AG09309 (cell line): ENCODE measurements at places on chromosomes 13 and 19.

DNA sequence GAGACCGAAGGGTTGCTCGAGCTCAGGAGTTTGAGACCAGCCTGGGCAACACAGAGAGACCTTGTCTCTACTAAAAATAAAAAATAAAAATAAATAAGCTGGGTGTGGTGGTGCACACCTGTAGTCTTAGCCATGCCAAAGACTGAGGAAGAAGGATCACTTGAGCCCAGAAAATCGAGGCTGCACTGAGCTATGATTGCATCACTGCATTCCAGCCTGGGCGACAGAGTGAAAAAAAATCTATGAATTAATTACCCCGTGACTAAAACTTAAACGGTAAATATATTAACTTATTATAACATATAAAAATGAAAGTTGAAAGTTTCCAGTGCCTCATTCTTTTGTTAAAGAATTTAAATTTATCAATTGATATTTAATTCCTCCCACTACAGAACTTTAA is 273.7 kb downstream of the KLF12 start:
- DNase-seq: no peak

DNA sequence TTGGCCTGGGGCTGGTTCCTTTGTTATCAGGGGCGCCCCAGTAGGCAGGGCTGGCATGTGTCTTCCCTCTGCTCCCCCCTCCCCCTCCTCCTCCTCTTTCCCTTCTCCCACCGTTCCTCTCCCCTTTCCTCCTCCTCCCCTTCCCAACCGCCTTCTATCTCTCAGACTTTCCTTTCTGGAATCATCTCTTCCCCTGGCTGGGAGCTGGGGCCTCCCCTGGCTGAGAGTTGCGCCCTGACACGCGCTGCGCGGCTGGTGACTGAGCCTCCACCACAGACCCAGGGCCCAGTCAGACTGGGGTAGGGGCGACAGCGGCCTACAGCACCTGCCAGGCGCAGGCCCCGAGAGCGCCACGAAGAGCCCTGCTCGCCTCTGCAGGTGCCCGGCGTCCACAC is 2.8 kb downstream of the PNMA8B start:
- DNase-seq: no peak

DNA sequence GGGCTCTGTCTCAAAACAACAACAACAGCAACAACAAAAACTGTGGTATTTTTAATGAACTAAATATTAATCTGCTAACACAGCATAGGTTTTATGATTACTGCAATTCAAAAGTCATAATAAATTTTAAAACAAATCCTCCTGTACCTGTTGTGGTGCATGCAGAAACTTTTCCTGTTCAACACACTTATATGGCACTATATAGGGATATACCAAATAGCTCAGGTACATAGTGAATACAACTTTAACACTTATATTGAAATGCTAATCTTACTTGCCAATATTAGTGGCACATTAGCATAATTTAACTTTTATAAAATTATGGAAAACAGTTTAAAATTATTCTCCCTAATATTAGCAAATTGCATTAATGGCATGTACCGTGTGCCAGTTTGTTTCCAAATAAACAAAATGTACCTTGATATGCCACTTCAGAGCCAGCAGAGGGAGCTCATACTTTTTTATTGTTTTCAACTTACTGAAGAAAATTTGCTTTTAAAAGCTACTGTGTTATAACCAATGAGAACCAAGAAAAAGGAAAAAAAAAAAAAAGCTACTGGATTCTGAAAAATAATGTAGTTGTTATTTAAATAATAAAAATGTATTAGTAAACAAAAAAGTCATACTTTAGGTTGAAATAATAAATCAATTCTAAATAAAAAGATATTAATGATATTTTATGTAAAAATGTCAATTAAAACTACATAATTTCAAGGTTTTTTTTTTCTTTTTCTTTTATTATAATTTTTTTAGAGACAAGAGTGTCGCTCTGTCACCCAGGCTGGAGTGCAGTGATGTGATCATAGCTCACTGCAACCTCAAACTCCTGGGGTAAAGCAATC is 18.0 kb upstream of the RBM26 start:
- DNase-seq: no peak

GRCh38 chr13:31394506-31394905 is 194.7 kb downstream of the B3GLCT start:
- no peak for DNase-seq

GRCh38 chr19:16366056-16366432 is 41.4 kb downstream of the KLF2 start:
- no peak for DNase-seq

DNA sequence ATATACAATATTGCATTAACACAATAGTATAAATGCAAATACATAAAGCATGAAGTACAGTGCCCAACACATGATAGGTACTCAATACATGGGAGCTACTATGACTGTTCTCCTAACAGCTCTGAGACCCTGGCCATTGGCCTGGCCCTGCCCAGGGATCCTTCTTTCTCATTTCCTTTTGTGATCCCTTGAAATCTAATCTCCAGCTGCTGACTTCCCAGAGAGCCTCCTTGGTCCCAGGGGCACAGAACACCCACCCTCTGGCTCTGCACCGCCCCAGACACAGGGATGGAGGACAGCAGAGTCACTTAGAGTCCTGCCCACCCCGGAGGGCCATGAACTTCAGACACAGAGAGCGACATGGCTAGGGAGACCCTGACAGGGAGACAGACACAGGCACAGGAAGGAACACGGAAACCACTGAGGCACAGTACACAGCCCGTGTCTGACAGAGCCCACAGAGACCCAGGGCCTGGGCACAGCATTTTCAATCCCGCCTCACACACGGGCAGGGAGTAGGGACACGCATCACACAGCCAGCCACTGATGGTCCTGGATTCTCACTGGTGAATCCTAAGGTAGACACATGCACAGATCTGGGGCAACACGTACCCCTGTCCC is 4.2 kb upstream of the SYCN start:
- no peak for DNase-seq

GRCh38 chr19:10919352-10920287 is 8.8 kb downstream of the YIPF2 start:
- DNase-seq: no peak

DNA sequence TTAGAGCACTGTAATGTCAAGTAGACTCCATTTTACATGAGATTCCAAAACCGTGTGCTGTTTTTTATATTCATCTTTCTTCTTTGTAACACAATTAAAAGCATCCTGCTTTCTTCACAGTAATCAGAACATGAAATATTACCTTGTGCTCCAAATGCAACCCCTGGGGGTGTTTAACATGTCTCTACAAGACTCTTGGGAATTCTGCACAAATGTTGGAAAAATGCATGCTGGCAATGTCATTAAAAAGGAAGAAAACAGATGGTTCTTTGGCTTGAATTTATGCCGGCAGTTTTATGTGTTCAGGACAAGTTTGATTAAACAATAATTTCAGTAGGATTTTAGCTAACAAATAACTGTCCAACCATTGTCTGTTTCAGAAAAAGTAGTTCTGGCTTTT is 159.1 kb downstream of the LIG4 start:
- DNase-seq: no peak

GRCh38 chr19:10898633-10899032 is 27.3 kb downstream of the CARM1 start:
- no peak for DNase-seq

GRCh38 chr13:22495819-22496218 is 685.0 kb upstream of the SGCG start:
- DNase-seq: no peak

- no peak for DNase-seq
Observed at GRCh38 chr19:531753-532560, at the start of gene CDC34. CDC34 (plus strand) TSS chr19:531760; CDS start chr19:531932, 172 bp downstream.

GRCh38 chr19:18270326-18270725 is 3.9 kb downstream of the IQCN start:
- no peak for DNase-seq

GRCh38 chr13:76711550-76712182 is 174.5 kb downstream of the KCTD12 start:
- DNase-seq: peak; percentile 84

DNA sequence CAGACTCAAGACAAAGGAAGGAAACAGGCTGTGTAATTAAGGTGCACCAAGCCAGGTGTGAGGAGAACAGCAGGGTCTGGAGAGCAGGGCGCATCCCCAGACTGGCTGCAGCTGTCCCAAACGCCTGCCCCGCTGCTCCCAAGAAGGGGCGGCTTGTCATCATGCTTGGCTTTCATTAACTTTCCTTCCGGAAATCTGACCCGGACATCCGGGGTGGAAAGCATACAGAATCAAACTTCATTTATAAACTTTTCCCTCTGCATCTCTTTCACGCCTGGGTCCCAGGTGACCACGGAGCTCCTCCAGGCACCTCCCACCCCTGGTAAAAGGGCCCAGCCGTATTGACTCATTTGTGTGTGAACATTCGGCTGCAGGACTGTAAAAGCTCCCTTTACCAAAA is 31.7 kb downstream of the TSHZ3 start:
- no peak for DNase-seq

DNA sequence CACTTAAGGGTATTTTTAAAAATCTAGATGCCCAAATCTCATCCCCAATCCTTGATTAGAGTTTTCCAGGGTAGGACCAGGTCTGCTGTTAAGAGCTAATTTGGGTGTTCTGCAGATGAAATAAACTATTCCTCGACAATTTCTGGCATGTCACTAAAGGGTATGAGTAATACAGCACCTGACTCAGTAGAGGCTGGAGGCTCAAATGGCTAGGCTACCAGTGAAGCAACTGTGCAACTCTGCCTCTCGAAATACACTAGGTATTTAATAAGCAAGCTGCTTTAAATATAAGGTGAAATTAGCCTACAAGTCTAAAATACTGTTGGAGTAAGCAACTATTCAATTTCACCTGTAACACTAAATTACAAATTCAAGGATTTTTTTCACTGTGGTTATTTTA is 1.5 kb downstream of the RNF6 start:
- peak; percentile 8 for DNase-seq

DNA sequence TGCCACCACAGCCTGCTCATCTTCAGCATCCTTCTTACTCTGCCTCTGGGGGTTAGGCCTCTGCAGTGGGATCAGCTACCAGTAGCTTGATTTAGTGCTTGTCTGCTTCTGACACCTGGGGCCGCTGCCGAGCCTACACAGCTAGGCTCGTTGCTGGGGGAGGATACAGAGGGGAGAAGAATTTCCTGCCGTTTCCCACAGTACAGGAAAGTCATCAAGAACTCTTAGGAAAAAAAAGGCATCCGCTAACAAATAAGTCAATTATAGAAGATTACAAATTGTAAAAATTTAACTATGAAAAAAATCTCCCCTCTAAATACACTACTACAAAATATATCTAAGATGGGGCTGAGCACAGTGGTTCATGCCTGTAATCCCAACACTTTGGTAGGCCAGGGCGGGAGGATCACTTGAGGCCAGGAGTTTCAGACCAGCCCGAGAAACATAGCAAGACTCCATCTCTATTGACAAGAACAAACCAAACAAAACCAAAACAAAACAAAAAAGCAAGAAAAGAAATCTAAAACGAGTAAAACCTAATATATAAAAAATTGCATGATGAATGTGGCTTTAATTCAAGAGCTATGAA is 26.7 kb downstream of the LATS2 start:
- no peak for DNase-seq

GRCh38 chr13:25833761-25834160 is 218.1 kb downstream of the SHISA2 start:
- DNase-seq: no peak

- DNase-seq: no peak
Observed at GRCh38 chr13:40082639-40083038, 427.2 kb downstream of the COG6 start.

GRCh38 chr19:5225486-5226345 is 114.9 kb downstream of the PTPRS start:
- DNase-seq: no peak

DNA sequence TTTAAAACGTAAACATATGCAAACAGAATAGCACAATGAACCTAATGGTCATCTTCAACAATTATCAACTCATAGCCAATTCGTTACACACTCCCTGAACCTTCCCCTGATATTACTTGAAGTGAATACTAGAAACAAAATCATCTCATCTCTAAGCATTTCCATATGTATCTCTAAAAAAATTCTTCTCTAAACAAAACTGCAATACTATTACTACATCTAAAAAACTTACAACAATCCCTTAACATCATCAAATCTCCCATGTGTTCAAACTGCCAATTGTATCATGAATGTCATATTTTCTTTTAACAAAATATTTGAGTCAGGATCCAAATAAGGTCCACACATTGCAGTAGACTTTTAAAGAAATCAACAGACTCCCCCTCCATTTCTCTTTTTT is 61.4 kb downstream of the FRY start:
- DNase-seq: no peak

DNA sequence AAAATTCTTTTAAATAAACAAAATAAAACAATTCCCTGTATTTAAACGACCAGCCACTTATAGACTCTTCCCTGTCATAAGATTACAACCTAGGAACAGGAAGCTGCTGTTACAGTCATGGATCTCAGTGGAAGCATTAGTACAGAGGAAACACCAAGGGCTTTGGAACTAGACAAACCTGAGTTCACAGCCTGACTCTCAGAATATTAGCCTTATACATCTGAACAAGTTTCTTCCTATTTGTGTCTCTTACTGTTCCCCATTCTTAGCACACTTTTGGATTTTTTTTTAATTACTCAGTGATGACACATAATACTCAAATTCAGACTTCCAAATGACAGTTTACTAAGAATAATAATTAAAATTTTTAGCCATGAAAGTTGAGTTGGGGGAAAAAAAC is 46.1 kb downstream of the ZDHHC20 start:
- DNase-seq: no peak
